Cerebellum (tissue), 4 donors: ENCODE measurements at places on chromosomes 12 and 14. TPM values are rescaled to one million over a fixed set of nuclear protein-coding genes. Genes with fewer than 3 reads are reported as not detected.
A peak's percentile ranks its signal among the peaks of the same experiment; 100 is the strongest.

FAM177A1 gene
- 37.6 TPM for total RNA-seq

C12orf60 gene
- 4.4 TPM for total RNA-seq

APOLD1 gene
- 30.2 TPM for total RNA-seq

POC1B gene
- 30.1 TPM for total RNA-seq

SLC10A1 gene
- not detected for total RNA-seq

FGD4 gene
- 61.9 TPM for total RNA-seq

CTSG gene
- not detected for total RNA-seq

TNS2 gene
- total RNA-seq = 26.7 TPM

KCNA1 gene
- 15.8 TPM for total RNA-seq

DIO2 gene
- total RNA-seq = 0.64 TPM

VIPAS39 gene
- 20.6 TPM for total RNA-seq

SMIM10L1 gene
- total RNA-seq = 8.9 TPM

OTX2 gene
- total RNA-seq = 24.6 TPM

ADGRD1 gene
- total RNA-seq = 4.3 TPM

- DNase-seq = no peak
These were observed 1002.6 kb downstream of the TMTC2 start for GRCh38 chr12:83689333-83689732.

GRCh38 chr12:102350070-102350469, 130.3 kb downstream of the IGF1 start:
- no peak for DNase-seq

- DNase-seq = no peak
These were observed 12.8 kb downstream of the TCHP start for GRCh38 chr12:109912855-109913321.

- DNase-seq = no peak
These were observed 112.0 kb upstream of the TMCC3 start for GRCh38 chr12:94762259-94762942.

GRCh38 chr14:32201816-32202490, at the start of gene RNU6-7:
TSS of gene RNU6-7 (plus strand) at chr14:32202045.
- peak; percentile 25 for DNase-seq

DNA sequence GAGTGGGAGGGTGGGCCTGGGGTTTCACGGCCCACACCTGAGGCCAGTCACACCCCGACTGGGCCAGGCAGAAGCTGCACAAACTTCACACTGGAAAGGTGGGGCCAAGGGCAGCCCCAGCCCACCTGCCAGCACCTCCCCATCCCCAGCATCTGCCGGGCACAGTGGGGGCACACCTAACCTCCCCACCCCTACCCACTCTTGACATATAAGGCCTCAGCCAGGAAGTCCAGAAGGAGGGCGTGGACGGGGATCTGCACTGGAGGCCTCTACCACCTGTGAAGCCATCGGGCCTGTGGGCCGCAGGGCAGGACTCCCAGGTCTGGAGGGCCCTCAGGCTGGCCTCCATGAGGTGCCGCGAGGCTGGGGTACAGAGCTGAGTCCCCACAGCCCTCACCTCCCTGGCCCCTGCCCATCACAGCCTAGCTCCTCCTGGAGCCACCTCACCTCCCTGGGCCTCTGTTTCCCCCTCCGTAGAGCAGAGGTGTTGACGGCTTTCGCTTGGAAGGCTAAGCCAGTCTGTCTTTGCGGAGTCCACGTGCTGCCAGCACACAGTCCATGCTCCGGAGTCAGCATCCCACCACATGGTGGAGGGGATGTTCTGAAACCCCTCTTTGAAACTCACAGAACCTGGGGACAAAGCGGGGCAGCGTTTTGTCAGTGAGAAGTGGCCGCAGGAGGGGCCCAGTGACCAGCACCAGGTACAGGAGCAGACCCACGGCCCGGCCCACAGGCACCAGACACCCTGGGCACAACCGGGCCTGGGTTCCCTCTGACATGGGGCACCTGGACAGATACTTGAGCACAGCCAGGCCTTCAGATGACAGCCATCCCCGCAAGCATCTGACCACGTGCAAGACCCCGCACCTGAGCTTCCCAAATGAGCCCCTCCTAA, 38.2 kb upstream of the INF2 start:
- no peak for DNase-seq

DNA sequence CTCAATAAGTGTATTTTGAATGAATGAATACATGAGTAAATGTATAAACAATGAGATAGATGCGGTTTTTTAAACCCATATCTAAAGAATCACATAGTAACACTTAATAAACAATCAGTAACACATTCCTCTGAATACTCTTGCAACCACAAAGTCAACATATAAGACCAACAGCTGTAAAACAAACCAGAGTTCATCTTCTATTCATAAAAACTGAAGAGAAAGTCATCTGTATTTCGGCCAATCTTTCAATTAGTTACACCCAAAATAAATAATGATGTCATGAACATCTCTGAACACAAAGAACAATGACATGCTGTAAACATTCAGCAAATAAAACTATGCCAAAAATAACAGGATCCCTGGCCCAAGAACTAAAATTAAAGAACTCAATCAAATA, 47.2 kb downstream of the ARMH4 start:
- no peak for DNase-seq

GRCh38 chr14:35336494-35337268, 44.5 kb downstream of the PSMA6 start:
- peak; percentile 20 for DNase-seq

- no peak for DNase-seq
These were observed 806.2 kb downstream of the GALC start for GRCh38 chr14:87186737-87187136.

DNA sequence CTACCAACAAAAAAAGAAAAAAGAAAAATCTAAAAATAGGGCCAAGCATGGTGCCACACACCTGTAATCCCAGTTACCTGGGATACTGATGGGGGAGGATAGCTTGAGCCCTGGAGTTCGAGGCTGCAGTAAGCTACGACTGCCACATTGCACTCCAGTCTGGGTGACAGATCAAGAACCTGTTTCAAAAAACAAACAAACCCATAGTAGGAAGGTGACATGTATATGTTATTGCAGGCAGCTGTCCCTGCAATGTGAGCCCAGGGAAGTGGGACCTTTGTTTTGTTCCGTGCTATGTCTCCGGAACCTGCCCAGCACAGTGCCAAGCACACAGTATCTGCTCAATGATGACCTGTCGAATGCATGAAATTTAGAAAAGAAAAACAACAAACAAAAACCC, 37.2 kb upstream of the YY1 start:
- no peak for DNase-seq

GRCh38 chr12:130427381-130427887, 89.7 kb downstream of the PIWIL1 start:
- DNase-seq = no peak

- peak; percentile 59 for DNase-seq
These were observed 1.9 kb upstream of the PIWIL1 start for GRCh38 chr12:130335517-130336392.

DNA sequence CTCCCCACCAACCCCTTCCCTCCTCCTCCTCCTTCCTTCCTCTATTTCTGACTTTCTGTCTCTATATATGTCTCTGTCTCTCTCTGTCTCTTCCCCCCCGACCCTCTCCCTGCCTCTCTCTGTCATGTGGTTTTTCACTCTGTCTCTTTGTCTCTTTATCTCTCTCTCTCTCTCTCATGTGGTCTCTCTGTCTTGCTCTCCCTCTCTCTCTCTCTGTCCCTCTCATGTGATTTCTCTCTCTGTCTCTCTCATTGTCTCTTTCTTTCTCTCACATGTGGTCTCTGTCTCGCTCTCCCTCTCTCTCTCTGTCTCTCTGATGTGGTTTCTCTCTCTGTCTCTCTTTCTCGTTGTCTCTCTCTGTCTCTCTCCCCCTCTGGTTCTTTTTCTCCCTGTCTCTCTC, 59.3 kb downstream of the PHETA1 start:
- DNase-seq = no peak

GRCh38 chr12:14691560-14691959, 4.8 kb downstream of the GUCY2C start:
- DNase-seq = no peak

- DNase-seq = no peak
These were observed 9.2 kb upstream of the PYROXD1 start for GRCh38 chr12:21428241-21428640.

DNA sequence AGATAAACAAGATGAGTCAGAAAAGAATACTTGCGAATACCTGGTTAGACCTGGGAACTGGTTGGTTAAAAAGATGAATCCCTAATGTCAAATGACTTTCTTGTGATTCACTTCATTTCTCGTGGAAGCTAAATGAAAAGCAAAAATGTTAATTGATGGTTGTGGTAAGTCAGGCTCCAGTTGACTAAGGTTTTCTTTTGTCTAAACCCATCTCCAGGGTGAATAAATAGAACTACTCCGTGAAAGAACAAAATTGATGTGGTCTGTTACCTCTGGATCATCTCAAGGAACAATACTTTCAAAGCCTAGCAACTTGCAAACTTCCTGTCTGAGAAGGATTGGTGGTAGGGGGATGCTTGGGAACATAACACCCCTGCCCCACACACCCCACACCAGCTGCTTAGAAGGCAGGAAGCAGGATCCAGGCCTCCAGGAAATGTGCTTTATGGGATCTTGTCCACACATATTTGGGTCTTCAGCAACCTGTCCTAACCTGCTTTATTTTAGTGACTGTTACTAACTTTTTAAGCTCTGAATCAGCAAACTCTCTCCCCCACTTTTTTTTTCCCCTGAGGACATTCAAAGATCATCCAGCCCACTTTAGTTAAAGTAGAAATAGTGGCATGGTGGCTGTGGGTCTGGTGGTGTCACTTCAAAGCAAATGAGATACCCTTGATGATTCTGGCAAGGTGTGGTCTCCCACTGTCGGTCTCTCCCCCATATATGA, 60.4 kb upstream of the PTHLH start:
- no peak for DNase-seq

DNA sequence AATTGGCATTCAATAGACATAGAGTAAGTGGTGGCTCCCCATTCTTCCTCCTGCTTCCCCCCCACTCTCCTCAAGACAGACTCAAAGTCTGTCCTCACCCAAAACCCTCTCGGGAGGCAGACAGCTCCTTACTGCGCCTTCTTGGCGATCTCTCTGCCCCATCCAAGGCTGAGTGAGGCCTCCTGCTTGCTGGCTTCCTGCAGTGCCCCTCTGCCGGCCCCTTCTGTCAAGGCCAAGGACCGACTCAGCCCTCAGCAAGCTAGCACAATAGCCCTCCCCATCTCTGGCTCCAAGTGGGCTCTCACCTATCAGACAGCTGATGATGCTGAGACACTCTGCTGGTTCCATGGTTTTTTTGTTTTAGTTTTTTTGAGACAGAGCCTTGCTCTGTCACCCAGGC, 62.5 kb upstream of the DLK1 start:
- no peak for DNase-seq

DNA sequence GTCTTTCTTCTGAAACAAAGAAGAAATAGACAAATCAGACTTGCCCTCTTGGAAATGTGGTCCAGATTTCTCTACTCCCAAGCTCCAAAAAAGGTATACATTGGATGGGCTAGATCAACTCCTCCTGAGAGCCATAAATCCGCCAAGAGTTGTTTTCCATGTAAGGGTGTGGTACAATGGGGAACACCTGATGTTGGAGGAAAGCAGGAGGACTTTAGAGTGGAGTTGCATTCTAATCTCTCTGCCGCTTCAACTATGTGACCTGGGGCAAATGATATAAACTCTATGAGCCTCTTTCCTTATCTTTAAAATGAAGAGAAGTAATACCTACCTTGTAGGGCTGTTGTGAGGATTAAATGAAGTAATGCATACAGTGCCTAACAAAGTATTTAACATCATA, 101.6 kb downstream of the RMST start:
- no peak for DNase-seq

DNA sequence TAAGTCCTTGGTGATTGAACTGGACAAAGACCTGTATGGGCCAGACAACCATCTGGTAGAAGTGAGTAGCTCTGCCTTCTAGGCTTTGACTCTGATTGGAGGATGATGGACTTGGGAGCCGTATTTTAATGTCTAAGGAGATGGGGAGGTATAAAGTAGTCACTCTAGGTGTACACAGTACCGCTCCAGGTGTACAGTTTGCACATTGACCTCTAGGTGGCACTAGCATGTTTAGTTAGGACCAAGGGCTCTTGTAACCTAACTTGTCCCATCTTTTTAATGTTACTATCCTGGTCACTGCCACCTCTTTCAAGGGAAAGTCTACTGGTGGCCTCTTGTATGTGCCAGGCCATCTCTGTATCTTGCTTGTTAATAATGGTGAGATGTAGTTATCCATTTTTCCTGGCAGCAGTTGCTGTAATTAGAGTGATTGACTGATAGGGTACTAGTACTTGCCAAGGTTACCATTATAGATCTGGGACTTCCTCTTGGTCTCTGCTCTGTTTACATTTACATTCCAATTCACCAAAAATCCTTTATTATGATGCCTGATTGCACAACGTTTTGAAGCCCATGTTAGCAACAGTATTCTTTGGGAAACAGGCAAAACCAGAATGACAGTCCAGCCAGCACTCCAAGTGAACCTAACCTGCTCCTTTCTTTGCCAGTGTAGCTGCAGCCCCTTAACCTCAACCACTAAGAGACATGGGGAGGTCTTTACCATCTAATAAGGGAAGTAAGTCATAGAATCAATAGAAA, 3.6 kb downstream of the SMARCD1 start:
- peak; percentile 79 for DNase-seq

DNA sequence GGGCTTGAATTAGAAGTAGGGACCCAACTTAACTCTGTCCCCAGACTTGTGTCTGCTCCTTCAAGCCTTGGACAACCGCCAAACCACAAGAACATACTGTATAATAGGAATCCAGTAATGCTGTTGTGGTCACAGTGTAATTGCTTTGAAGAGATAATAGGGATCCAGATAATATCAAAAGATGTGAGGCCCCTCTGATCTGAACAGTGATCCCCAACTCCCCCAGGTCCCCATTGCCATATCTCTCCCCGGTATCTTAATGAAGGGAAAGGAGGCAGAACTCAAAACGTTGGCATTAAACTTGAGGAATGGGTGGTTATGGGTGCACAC, 8.5 kb upstream of the PLEKHH1 start:
- no peak for DNase-seq

DNA sequence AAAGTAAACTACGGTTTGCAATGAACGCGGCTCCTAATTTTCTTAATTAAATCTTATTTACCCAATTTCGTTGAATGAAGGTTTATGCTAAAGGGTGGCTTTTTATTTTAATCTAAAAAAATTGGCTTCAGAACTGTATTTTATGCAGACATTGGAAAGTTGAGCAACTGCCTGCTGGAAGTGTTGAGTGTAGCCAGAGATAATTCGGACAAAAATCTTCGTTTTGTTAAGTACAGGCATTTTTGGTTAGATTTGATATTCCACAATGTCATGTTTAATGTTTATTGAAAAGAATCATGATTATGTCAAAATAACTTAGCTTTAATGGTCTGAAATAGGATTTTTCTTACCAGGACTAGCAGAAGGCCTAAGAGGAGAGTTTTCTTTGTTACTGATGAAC, 875 bp downstream of the IRAK3 start:
- no peak for DNase-seq
